ENCODE measurements at places on chromosomes 1 and 21.

DNA sequence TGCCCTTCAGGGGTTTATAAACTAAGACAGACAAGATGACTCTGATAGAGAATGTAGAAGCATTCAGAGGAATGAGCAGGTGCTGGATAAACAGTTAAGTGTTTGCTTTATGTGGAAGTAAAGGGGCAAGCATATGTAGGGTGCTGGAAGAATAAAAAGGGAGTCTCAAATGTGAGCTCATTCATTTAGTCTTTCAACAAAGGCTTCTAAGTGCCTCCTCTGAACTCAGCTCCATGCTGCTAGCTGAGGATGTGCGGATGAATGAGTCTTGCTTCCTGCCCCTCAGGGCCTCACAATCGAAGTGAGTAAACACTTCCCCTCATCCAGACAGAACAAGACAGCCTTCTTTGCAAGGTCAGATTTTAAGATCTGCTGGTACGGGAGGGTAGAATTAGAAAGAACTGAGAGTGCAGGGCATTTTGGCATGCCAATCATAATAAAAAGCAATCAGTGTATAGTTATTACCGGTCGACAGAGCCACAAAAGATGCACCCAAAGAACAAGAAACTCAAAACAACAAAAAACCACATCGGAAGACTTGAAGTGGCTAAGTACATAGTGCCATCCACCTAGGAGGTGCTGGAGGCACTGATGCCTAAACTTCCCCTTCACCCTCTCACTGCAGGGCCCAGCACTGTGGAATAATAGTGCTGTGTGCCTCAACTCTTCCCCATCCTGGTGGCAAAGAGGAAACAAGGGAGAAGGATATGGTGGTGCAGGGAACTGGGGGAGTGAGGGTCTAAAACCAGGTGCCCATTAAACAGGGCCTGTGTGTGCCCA, 69.8 kb downstream of the TNR start:
- no peak for DNase-seq

DNA sequence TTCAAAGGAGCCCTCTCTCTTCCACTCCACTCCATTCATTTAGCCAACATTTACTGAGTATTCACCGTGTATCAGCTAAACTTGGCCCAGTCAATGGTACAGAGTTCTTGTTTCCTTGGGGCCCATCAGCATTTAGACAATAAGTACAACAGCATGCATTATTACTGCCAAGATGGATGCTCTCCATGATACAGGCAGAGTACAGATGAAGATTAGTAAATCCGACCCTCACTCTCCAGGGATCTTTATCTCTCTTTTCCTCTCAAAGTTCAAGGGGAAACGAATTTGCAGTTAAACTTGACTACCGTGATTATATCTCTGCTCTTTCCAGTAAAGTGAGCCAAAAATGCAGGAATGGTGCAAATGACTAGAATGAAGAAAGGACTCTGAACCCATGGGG, 184.6 kb upstream of the DUSP10 start:
- DNase-seq, result no peak

DNA sequence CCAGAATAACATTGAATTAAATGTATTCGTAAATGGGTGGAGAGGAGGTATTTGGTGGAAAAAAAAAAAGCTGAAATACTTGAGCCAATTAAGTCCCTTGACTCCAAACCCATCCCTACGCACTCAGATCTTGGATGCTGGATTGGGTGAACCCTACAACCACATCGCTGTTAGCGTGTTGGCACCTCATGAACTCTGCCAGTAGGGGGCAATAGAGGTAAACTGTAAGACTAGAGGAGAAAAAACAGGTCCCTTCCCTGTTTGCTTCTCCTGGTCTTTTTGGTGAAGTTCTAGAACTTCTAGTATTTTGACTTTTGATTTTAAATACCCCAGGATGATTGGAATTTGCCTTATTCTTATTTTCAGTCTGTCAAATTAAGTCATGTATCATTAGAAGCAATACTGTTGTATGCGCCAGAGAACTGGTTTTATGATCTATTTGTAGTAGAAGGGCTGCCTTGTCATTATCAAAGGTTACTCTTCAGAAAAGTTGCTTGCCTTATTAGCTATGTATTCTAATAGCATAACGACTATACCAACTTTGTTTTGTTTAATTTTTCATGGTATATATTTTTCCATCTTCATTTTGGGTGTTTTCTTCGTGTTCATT, 1.9 kb upstream of the OR13G1 start:
- peak; percentile 43 for DNase-seq

- DNase-seq, result peak; percentile 70
Measured at GRCh38 chr1:159473335-159473734, 33.8 kb downstream of the OR10J1 start.

DNA sequence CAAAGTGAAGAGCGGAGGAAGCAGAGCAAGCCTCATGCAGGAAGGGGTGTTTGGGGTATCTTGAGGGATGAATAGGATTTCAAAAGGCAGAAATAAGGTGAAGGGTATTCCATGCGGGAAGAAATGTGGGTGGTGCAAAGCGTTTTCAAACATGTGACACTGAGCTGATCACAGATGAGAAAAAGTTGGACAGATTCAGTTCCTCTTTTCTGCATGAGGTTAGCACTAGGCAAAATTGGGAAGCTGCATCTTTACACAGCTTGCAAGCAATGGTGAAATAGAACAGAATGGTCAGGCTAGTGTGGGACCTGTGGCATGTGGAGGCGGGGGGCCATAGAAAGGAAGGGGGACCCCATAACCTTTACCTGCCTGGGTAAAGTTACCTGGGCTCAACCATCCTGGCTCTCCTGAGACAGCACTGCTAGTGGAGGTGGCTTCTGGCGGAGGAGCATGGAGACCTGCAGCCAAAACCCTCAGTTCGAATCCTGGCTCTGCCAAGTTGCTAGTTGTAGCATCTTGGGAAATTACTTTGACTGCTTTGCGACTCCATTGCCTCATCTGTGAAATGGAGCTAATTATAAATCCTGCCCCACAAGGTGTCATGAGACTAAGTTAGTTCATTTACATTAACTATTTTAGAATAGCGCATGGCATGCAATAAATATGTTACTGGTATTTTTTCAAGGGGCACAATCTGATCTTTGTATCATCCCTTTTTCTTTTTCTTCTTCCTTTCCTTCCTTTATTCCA, 16.4 kb downstream of the KCNA10 start:
- DNase-seq, result no peak

- DNase-seq, result no peak
Measured at GRCh38 chr1:160451859-160452232, 51.5 kb downstream of the VANGL2 start.

DNA sequence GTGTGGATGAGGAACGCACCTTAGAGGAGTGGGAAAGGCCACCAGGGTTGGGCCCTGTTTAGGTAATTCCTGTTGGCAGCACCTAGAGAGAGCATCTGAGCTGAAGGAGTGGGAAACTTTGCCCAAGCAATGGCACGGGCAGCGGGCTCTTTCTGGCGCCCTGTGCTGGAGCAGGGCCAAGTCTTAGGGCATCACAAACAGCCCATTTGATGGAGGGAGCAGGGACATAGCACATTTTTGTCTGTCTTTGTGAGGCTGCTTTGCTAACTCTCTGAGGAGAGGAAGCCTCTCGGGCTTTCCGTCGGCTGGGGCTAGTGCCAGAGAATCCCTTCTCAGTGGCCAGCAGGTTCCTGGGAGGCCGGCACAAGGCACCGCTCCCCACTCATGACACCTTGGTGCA, 22.5 kb upstream of the CNTN2 start:
- no peak for DNase-seq

GRCh38 chr1:218164930-218165700, 120.0 kb upstream of the RRP15 start:
- peak; percentile 26 for DNase-seq

- peak; percentile 18 for DNase-seq
Measured at GRCh38 chr1:84298684-84299535, 2.6 kb upstream of the SAMD13 start.

DNA sequence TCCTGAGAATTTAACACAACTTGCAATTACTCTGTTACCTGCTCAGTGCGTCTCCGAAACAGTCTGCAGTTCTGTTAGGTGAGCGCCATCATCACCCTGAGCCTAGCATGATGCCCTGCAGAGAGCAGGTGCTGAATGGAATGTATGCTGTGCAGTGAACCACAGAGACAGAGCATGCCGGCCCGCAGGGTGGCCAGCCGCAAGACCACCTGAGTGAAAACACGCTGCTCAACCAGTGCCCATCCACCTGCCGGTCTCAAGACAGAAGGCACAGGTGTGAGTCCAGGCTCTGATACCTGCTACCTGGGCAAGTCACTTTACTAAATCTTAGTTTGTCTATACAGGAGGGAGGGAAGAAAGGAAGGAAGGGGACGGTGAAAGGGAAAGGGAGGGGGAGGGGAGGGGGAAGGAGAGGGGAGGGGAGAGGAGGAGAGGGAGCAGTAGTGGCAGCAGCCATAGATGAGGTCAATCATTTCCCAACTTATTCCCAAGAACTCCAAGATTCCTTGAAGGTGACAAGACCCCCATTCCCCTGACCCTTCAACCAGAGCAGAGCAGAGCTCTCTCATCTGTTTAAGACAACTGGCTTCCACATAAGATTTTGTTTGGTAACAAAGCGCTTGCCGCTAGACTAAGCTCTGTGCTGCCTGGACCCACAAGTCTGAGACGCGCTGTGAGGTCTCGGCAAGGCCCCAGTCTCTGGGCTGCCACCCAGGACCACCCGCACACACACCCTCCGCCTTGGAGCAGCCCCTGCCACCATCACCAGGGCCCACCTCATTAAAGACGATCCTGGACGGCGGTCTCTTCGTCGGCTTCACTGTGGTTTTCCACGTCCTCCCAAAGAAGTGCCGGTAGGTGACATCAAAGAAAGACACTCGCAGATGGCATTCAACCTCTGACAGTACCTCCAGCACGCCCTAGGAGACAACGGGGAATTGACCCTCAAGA, 14.5 kb downstream of the NPHP4 start:
- no peak for DNase-seq

GRCh38 chr1:62800825-62801306, 16.9 kb downstream of the ATG4C start:
- peak; percentile 86 for DNase-seq

- DNase-seq, result peak; percentile 79
Measured at GRCh38 chr1:36008546-36009197, 75.2 kb upstream of the TEKT2 start.

- no peak for DNase-seq
Measured at GRCh38 chr1:91499904-91500755, 521 bp upstream of the CDC7 start.

DNA sequence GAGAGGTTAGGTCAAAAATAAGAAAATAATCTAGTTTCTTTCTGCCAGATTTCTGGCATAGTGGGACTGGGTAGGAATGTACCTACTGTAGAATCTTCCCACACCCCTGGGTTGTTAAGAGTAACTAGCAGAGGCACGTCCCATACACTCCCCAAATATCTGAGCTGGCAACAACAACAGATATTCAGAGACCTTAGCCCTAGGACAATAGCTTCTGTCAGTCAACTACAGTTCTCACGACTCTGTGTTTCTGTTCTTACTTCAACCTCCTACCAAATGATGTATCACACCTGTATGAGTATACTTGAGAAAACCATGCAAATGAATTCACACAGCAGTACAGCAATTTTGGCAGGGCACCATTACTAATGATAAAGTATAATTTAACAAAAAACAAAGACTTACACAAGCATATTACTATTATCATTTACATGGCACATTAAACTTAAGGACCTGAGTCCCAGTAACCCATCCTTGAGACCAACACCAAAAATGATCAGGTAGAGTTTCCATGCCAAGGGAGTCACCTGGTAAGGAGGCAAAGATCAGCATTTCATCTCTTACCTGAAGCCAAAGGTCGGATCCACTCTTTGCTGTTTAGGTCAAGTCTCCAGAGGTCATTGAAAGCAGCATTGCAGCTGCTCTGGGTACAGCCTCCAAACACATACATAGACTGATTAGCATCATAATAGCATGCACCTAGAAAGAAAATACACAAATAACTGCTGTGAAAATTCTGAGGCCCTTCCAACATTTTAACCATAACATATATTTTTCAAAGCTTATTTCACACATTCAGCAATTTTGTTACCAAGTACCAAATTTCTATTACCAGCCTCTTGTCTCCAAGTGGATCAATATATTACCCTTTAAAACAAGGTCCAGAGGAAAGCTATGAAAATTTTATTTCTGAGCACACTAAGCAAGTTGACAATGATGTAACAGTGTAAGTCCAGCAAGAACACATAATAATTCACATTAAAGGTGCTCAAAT, 57.5 kb upstream of the CPLANE2 start:
- DNase-seq, result no peak

DNA sequence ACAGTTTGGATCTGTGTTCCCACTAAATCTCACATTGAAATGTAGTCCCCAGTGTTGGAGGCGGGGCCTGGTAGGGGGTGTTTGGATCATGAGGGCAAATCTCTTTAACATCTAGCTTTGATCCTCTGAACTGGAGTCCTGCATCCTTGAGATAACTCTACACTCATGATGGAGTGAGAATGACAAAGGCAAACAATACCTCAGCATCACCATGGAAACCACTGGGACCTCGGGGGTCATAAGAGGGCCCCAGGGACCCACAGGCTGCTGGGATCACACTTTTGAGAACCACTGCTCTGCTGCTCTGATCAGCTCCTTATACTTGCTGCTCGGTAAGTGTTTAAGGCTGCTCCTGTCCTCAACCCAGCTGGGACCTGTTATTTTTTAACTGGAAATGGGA, 13.4 kb upstream of the OBSCN start:
- DNase-seq, result no peak

DNA sequence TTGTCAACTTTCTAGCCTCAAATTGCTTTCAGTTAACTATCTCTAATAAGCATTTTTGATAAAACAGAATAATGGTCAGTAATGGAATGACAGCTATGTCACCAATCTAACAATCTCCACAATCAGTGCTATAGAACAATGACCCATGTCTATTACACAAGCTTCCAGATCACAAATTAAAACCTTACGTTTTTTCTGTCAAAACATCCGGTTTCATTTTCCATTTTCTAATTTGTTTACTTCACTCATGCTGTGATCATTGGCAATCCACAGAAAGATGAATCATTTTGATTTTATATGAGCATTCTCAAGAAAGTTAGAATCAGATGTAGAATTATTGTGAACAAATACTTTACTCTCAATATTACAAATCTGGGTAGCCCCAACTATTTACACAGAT, 80.3 kb downstream of the KCNT2 start:
- peak; percentile 16 for DNase-seq

- DNase-seq, result peak; percentile 18
Measured at GRCh38 chr1:65253800-65254319, 55.5 kb upstream of the DNAJC6 start.

GRCh38 chr1:42835422-42835821, 11.0 kb upstream of the ZNF691 start:
- DNase-seq, result no peak

DNA sequence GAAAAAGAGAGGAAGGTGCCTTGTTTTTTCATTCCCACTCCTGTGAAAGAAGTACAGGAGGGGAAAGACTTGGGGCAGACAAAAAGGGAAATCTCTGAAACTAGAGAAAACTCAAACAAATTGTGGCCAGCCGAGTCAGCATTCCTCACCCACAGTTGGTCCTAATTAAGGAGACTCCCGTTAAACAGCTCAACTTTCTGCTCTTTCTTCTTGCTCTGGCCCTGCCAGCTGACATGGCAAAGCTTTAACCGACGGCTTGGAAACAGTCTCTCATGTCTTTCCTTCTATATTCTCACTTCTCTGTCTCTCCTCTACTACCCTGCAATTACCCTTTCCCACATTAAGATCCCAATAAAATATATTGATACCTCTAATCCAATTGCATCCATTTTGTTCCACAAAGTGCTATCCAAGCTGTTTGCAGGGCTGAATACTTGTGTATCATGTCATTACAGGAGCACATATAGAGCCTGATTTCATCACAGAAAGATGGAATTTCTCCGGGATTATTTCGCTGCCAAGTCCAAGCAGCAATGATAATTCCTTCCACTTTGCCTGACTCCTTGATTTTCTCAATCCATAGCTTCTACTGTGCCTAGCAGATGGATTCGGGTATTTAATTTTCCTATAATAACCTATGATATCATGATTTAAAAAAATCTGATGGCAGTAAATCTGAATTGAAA, 65.4 kb upstream of the IPO9 start:
- peak; percentile 36 for DNase-seq
